ENCODE measurements at places on chromosomes 13 and 19.

DNA sequence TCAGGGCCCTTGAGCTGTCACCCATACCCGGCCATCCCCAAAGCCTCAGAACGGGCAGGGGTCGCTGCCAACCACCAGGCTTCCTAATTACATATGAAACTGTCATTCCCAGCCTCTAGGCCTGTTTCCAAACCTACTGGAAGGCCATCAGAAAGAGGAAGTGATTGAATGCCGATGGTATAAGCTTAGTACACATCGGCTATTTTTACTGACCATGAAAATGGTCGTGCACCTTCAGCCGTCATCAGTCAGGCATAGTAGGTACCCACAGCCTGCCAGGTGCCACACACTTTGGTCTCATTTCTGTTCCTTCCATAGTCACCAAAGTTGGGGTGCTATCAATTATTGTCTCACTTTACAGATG, 10.2 kb downstream of the KRI1 start:
- no peak for DNase-seq

GRCh38 chr19:45402298-45403061, 2.4 kb downstream of the PPP1R13L start:
- peak; percentile 34 for DNase-seq

DNA sequence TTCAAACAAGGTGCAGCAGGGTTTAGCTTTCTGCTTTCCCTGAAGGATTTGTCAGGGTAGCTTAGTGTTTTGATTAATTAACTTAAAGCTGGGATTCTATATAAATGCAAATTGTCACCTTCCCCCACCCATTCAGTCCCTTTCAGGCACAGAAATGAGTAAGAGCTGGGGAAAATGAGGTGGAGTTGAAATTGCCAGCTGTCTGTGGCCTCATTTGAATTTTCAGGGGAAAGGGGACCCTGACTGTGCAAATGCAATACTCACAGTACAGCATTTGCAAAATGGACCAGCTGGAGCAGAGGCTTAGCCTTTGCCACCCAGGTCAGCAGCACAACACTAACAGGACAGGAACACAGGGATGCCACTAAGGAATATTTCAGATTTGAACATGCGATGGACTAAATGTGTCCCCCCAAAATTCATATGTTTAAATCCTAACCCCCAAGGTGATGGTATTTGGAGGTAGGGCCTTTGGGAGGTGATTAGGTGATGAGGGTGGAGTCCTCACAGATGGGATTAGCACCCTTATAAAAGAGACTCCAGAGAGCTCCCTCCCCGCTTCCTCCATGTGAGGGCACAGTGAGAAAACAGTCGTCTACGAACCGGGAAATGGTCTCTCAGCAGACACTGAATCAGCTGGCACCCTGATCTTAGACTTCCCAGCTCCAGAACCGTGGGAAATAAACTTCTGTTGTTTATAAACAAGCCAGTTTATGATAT, 59.5 kb upstream of the CYSLTR2 start:
- peak; percentile 19 for DNase-seq

- DNase-seq = no peak
Measured at GRCh38 chr19:41811036-41811435, 14.6 kb downstream of the CEACAM3 start.

DNA sequence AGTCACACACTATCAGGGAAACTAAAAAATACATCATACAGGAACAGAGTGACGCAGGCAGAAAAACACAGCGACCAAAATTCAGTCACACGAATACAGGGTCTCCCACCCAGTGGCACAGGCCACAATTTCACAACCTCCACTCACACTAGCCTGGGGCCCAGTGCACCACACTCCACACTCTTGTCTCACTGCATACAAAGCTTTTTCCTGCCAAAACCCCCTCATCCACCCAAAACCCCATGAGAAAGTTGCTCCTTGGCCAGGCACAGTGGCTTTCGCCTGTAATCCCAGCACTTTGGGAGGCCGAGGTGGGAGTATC, 1.2 kb downstream of the S1PR5 start:
- no peak for DNase-seq

DNA sequence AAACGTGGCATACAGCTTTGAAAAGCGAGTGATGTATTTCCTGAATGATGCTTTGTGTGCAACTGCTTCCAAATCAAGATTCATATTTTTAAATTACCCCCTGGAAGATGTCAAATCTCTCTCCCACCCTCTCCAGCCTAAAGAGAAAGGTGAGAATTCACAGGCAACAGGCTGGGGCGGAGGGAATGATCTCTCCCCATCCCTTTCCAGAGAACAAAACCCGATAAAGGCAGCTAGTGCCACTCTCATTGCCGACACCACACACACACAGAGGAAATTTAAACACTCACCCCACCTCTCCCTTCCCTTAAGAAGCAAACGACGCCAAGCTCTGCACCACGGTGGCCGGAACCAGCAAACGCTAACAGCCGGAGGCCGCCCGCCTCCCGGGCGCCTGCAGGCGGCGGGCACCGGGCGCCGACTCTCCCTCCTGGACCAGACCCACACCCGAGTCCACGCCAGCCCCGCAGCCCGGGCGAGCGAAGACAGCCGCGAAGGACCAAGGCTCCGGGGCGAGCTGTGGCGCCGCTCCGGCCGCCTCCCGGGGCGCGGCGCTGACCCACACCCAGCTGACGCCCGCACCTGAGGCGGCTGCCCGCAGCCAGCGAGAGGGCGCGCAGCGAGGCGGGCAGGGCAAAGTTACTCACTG, 477 bp downstream of the LNX2 start:
- peak; percentile 56 for DNase-seq

GRCh38 chr19:12745166-12745897, 6.3 kb upstream of the BEST2 start:
- DNase-seq = no peak

- no peak for DNase-seq
Measured at GRCh38 chr19:55319785-55320184, 5.4 kb downstream of the TMEM150B start.

DNA sequence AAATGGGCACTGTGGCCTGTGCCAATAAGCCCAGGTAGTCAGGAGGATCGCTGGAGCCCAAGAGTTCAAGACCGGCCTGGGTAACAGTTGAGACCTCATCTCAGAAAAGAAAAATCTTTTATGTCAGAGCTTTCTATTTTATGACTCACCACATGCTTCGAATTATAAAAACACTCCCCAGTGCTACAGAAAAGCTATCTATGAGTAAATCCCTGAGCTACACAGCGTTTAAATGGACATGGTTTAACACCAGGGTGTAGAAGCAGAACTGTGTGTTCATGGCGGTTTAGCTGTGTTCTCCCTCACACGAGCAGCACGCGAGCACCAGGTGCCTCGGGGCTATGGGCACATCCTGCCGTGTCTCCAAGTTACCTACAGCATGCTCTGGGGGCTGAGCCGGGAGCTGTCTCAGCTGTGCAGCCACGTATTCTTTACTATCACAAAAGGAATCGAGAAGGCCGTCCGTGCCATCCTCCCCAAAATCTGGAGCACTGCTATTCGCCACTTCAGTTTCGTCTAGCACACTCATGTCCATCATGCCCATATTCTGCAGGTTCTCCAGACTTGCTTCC, 6.7 kb downstream of the SAFB2 start:
- no peak for DNase-seq

DNA sequence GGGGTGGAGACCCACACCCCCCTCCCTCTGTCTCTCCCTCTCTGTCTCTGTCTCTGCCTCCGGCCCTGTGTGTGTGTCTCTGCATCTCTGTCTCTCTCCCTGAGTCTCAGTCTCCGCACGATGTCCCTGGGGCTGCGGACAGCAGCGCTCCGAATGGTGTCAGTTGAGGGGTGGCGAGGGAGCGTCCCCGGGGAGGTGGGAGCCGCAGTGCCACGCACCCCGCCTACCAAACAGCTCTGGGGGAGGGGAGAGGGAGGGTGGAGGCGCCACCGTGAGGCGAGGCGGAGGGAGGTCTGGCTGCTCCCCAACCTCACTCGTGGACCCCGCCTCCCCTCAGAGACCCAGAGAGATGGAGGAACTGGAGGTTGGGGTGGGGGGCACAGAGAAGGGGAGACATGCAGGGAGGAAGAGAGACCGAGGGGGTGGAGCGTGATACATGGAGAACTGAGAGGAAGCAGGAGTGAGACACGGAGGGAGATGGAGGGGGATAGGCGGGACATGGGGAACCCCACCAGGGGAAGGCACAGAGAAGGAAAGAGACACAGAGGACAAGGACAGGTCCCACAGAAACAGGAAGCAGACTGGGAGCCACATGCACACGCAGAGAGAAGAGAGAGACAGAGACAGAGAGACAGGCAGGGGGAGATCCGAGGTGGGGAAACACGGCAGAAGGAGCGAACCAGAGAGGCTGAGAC, 7.2 kb downstream of the ERFL start:
- DNase-seq = no peak

- no peak for DNase-seq
Measured at GRCh38 chr13:71758828-71759227, 108.2 kb downstream of the DACH1 start.

- no peak for DNase-seq
Measured at GRCh38 chr13:39281539-39282150, 243.4 kb downstream of the NHLRC3 start.

DNA sequence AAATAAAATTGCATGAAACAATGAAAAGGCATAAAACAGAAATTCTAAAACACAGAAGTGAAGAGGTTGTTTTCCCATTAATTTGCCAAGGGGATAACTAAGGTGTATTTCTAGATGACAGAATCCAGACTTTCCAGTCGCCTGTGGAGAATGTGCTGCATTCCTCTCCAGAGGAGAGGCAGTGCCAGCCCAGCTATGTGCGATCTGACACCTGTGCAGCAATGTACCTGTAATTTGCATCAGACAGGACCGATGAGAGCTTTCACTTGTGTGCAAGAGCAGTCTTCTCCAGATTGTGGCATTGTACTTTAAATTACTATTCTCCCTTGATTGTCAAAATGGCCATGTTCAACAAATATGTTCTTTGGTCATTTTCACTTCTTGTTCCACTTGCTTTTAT, 1037.9 kb downstream of the EFNB2 start:
- no peak for DNase-seq

GRCh38 chr13:33231339-33231738, 54.2 kb downstream of the STARD13 start:
- no peak for DNase-seq

- no peak for DNase-seq
Measured at GRCh38 chr13:44872751-44873150, 116.5 kb downstream of the NUFIP1 start.

GRCh38 chr19:14871619-14872230, 14.2 kb downstream of the OR7A17 start:
- DNase-seq = peak; percentile 7

DNA sequence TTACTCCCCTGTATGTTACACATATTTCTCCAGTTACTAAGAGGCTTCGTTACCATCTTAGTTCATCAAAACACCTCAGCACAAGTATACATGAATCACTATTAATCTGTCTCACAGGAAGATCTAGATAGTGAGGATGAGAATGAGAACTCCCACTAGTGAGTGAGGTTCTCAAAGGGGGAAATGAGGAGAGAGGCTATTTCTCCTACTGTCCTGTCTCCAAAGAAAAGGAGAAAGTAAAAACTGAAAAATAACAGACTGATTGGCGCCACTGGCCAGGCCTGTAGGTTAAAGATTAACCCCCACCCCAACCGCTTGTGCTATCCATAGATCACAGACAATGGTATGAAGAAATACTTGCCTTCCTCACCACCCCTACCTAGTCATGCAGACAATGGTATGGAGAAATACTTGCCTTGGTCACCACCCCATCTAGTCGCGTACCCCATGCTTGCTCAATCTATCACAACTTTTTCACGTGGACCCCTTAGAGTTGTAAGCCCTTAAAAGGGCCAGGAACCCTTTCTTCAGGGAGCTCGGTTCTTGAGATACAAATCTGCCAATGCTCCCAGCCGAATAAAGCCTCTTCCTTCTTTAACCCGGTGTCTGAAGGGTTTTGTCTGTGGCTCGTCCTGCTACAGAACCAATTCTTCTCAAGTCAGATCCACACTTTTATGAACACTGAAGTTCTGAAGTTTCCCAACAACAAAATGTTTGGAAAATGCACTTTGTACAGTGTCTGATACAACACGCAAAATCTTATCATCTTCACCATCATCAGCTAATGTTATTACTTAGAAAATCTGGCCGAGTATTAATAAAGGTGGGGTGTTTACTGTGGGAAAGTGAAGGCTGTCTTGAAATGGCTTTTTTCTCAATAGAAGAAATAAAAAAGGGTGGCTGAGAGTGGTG, 598.1 kb downstream of the UQCRFS1 start:
- DNase-seq = no peak

- DNase-seq = peak; percentile 94
Measured at GRCh38 chr13:29850213-29850898, at the start of gene UBL3. Gene UBL3, minus strand, starts transcription at chr13:29850617. Its CDS starts 1,079 bp downstream, at chr13:29849538.

- DNase-seq = no peak
Measured at GRCh38 chr13:42474954-42475353, 99.0 kb upstream of the TNFSF11 start.

- no peak for DNase-seq
Measured at GRCh38 chr13:101202590-101202989, 213.7 kb downstream of the NALCN start.

DNA sequence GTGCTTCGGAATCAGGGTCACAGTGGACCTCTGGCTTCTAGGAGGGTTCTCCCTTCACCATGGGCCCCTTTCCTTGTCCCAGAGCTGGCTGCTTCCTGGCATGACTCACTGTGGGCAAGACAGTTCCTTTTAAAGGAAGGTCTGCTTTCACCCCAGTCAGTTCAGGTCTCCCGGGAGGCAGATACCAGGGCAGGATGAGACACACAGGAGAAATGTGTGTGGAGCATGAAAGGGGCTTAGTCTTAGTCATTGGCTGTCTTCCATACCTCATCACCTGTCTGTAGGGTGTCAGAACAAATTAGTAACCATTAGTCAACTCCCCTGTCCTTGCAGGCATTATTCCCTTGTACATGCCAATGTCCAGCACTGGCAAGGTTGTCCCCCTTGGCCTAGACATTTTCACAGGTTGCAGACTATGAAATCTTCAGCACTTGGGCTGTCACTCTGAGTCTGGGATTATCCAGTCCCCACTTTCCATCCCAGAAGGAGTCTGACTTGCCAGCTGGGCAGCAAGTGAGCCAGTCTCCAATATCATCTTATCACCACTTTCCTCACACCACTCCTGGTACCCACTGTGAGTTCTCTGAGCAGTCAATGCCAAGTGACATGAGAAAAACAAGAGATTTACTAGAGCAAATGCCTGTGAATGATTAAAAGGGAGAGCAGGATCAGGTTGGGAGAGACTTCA, 76.8 kb upstream of the MEDAG start:
- no peak for DNase-seq

- no peak for DNase-seq
Measured at GRCh38 chr13:112325142-112325808, 50.9 kb upstream of the SPACA7 start.

- DNase-seq = no peak
Measured at GRCh38 chr13:59877933-59878332, 285.8 kb downstream of the DIAPH3 start.
